ENCODE measurements at places on chromosomes 7 and 10.

- no peak for DNase-seq
Observed at GRCh38 chr10:3353235-3353634, 180.7 kb upstream of the PITRM1 start.

- no peak for DNase-seq
Observed at GRCh38 chr10:1736972-1737221, 428 bp downstream of the ADARB2 start.

- DNase-seq, result no peak
Observed at GRCh38 chr7:110786328-110786965, 304.5 kb upstream of the LRRN3 start.

- DNase-seq, result peak; percentile 85
Observed at GRCh38 chr7:32846630-32847225, 44.8 kb downstream of the KBTBD2 start.

- no peak for DNase-seq
Observed at GRCh38 chr10:112739592-112740353, 210.3 kb upstream of the TCF7L2 start.

DNA sequence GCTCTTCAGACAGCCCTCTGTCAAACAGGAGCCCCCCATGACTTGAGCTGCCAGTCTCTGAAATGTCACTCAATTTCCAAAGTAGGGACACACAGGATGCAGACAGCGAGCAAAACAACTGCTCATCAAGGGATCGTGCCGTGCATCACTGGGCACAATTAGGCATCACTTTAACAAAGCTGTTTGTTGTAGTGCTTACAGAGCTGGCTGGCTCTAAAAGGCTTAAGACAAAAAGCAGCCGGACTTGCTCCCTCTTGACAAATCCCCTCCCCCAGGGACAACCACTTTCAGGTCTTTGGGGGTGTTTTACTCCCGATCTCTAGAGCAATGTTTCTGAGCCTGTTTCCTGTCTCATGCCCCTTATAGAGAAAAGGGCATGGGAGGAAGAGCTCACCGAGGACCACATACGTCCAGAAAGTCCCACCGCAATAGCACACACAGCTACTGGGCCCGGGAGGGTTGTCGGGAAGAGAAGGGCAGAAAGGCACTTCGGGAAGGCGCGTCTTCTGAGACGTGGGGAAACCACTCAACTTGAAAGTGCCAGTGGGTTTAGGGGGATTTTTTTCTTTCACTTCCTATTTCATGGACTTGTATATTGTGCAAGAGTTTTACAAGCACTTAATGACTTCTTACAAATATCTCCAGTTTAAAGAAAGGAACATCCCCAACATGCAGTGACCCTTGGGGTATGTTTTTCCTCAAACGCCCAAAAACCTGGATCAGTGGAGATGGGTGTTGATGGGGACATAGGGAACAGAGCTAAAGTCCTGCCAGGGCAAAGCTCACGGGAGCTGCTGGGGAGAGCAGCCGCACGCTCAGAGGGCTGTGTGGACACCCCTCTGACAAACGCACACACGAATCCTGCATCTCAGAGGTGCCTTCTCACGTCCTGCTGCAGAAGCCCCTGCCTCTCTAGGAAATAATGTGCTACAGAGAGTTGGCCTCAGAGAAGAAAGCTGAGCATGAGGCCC, 27.1 kb downstream of the LRRC20 start:
- no peak for DNase-seq

- DNase-seq, result no peak
Observed at GRCh38 chr10:46560952-46561351, 4.5 kb upstream of the GPRIN2 start.

- DNase-seq, result no peak
Observed at GRCh38 chr7:3493499-3493898, 192.4 kb downstream of the SDK1 start.

- DNase-seq, result no peak
Observed at GRCh38 chr10:72846238-72846637, 47.3 kb upstream of the OIT3 start.

DNA sequence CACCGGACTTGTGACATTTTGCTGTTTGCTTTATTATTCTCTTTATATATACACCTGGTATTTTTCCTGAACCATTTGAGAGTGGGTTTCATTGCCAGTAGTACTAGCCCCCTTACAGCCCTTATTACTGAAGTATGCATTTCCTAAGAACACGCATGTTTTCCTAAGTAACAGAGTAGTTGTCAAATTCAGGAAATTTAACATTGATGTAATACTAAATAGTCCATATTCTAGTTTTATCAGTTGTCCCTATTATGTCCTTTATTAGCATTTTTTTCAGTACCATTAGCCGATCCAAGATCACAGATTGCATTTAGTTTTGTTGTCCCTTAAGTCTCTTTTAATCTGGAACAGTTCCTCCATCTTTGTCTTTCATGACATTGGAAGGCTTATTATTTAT, 8.0 kb downstream of the KMT2E start:
- DNase-seq, result no peak

GRCh38 chr10:92740762-92741161, 51.0 kb downstream of the HHEX start:
- DNase-seq, result no peak

GRCh38 chr10:89398003-89398749, 5.8 kb downstream of the IFIT1 start:
- no peak for DNase-seq

- no peak for DNase-seq
Observed at GRCh38 chr10:16789765-16790164, 27.5 kb downstream of the RSU1 start.

- no peak for DNase-seq
Observed at GRCh38 chr7:44530990-44531389, 10.1 kb downstream of the NPC1L1 start.

- DNase-seq, result no peak
Observed at GRCh38 chr7:143015926-143016490, 10.9 kb downstream of the OR9A2 start.

DNA sequence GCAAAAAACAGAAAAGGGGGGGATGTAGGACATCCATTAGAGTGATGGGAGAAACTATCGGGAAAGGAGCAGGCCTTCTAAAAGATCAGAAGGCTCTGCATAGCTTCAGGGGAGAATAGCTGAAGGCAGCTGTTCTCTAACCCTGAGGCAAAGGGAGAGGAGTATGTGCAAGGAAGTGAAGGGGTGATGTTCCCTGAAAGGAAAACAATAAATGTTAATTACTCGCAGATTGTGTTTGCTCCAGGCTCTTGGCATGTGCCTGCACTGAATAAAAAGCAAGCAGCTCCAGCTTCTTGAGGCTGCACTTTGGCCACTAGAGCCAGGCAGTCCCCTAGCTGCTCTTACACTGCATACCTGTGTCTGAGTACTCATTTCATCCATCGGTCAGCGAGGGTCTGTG, 14.4 kb upstream of the STARD3NL start:
- DNase-seq, result no peak

DNA sequence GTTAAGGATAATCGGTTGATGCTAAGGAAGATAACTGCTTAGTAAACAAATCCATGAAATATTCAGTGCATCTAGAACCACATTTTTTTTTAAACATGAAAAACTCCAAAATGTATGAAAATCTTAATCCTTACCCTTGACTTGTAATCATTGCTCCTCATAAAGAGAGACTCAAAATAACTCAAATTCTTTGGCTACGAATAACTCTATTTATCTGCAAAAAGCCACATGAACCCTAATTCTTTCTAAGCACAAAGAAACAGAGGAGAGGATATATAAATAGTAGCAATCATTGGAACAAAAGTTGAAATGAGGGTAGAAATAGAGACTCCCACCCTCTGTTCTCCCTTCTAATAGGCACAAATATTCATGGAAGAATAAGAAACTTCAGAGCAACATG, 40.2 kb downstream of the ANK3 start:
- no peak for DNase-seq

- no peak for DNase-seq
Observed at GRCh38 chr10:101225846-101226421, 3.3 kb downstream of the LBX1 start.

- DNase-seq, result no peak
Observed at GRCh38 chr10:84825330-84825729, 496.9 kb downstream of the CCSER2 start.

DNA sequence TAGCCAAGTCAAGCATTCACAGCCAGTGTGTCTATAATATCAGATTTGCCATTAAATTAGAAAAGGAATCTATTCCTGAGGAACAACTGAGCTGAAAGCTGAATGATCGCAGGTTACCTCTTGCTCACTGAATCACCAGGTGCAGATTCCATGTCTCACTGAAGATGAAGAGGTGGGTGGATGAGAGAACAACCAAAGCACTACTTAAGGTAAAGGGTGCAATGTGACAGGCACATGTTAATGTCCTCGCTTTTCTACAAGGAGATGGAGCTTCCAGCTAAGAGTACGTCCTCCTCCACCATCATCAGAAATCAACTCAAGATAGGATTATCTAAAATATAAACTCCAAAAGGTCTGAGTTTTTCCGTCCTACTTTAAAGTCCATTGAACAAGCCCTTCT, 4.6 kb downstream of the SORCS1 start:
- no peak for DNase-seq

DNA sequence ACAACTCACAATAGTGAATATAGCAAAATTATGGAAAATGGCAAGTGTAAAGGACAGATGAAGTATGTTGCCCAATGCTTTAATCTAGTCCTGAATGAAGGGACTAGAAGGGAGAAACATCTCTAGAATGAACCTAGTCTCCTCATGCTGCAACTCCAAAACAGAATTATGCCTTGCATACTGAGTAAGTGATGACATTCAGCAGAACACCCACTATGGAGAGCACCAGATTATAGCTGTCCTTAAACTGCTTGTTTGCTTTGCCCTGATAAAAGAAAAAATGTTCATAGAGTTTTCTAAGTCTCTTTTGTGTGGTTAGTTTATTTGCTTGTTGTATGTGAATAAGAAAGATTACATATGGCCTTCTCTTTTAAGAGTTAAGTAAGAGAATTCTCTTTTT, 7.8 kb upstream of the HGF start:
- no peak for DNase-seq

GRCh38 chr7:77933394-77933793, 134.8 kb downstream of the PHTF2 start:
- DNase-seq, result no peak

DNA sequence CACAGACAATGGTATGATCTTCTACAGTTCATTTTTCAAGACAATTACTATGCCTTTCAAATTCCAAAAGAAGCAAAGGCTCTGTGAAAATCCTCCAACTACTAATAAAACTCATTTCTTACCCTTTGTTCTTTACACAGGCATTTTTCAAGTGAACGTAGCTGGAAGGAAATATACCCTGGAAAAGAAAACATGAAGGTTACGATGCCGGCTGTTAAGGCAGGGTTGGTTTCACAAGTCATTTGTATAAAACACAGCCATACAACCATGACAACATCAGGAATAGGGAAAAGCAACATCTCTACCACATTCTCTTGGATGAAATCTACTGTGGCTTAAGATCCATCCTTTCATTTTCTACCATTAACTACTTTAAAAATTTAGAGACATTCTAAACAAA, 207.9 kb downstream of the DOCK4 start:
- DNase-seq, result no peak

DNA sequence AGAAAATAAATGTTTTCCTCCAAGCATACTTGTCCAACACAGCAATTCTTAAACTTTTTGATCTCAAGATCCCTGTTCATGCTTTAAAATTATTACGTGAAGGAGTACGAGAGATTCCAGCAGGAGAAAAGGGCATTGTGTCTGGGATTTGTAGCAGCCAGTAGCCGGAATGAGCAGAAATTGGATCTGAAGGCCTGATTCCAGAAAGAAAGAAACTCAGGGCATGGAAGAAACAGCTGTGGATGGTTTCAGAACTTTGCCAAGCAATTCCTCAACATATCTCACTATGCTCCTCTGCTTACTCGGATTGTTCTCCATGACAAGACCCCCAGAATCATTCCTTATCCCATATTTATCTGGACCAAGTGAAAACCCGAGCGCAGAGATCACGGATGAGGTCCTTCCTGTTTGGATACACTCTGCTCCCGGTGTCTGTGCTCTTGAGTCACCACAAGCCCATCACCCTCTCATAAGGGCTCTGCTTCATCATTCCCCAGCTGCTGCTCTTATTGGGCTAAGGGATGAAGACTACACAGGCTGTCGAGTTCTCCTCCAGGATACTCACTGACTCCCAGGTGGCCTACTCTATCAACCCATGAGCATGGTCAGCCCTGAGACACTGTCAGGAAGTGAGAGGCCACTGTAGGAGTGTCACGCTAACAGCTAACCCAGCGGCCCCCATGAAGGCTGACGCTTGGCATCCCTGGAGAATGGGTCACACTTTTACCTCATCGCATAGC, 121.0 kb upstream of the LANCL2 start:
- DNase-seq, result no peak

- DNase-seq, result no peak
Observed at GRCh38 chr10:117217196-117217761, 20.0 kb downstream of the KCNK18 start.

Data from stimulated activated CD4-positive, alpha-beta T cell treated with anti-CD3 and anti-CD28 coated beads, TNF-alpha, amount 100 ng/mL, for 24 hours (primary cell).